ENCODE measurements at places on chromosomes 3 and 15. TPM values are rescaled to one million over a fixed set of nuclear protein-coding genes. Genes with fewer than 3 reads are reported as not detected.

TOMM70 gene
- 48.8 TPM for total RNA-seq

DNA sequence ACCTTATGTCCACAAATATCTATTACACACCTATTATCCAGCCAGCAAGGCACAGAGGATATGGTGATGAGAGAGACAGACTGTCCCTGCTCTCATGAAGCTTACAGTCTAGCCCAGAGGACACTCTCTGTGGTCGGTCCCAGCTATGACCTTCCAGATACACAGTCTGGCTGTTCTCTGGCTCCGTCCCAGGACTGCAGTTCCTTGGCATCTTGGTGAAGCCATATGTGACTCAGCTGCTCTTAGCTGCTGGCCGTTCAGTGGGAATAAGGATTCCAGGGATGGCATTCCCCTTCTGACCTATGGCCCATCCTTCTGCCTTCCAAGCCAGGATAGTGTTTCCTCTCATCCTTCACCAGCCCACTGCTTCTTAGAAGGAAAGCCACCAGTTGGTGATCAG is 30.8 kb downstream of the MEX3B start:
- H3K27me3 ChIP-seq, result peaks cover 21% of the 10 kb centered on the region
- H3K36me3 ChIP-seq, result no peaks in the 10 kb centered on the region
- H3K4me1 ChIP-seq, result no peaks in the 10 kb centered on the region
- no peak overlapping the region for H3K27ac ChIP-seq
- DNase-seq, result no peak
- H3K4me3 ChIP-seq, result no peak overlapping the region

RAB8B gene
- total RNA-seq, result 34.8 TPM

DNA sequence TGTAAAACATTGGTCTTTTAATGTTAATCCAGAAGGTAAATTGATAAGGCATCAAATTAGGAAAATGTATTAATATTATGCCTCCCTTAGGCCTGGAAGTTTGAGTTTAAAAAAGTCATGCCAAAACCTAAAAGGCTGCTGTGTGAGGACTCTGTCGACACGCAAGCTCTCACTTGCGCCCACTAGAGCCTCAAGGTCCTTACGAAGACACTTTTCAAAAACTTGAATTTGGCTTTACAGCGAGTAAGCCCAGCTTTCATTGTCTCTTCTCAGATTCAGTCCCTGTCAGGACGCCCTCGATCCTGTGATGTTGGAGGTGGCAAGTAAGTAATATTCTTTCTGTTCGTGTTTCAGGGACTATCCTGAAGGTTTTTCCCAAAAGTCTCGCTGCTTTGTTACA is 89.7 kb downstream of the CRTC3 start:
- no peak overlapping the region for H3K4me3 ChIP-seq
- no peaks in the 10 kb centered on the region for H3K27me3 ChIP-seq
- no peak for DNase-seq
- H3K27ac ChIP-seq, result no peak overlapping the region
- H3K4me1 ChIP-seq, result peaks cover 23% of the 10 kb centered on the region
- peaks cover 25% of the 10 kb centered on the region for H3K36me3 ChIP-seq

GRCh38 chr15:97874139-97874538 is 86.4 kb upstream of the ARRDC4 start:
- H3K27ac ChIP-seq, result no peak overlapping the region
- no peak overlapping the region for H3K4me3 ChIP-seq
- H3K36me3 ChIP-seq, result no peaks in the 10 kb centered on the region
- DNase-seq, result no peak
- H3K27me3 ChIP-seq, result peaks cover 4% of the 10 kb centered on the region

- peaks cover 44% of the 10 kb centered on the region for H3K4me1 ChIP-seq
- peaks cover 23% of the 10 kb centered on the region for H3K36me3 ChIP-seq
- DNase-seq, result no peak
- no peak overlapping the region for H3K27ac ChIP-seq
Observed at GRCh38 chr3:125043599-125044151, 12.1 kb downstream of the HEG1 start.

DNA sequence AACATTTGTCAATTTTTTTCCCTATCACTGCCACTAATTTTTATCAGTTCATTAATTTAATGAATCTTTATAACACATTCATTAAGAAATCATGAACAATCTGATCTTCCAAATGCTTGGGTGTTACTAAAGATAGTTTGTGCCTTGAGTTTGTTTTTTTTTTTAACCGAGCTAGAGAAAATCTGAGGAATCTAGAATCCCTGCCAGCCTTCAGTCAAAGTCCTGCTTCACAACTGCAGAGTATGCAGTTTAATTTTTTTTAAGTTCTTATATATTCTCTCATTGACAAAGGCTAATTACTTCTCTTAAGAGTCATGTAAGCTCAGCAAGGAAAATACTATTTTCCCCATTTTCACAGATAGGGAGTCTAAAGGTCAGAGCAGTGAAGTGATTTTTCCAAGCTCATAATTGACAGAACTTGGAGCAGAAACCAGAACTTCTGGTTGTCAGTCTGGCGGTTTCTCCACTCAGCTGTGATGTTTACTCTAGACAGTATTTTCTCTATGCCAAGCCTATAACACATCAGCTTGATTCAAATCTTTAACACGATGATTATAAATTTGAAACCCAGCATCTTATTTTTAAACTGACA is 55.7 kb downstream of the TNIK start:
- DNase-seq, result no peak
- H3K36me3 ChIP-seq, result peaks cover 14% of the 10 kb centered on the region
- H3K27ac ChIP-seq, result no peak overlapping the region
- no peaks in the 10 kb centered on the region for H3K27me3 ChIP-seq
- peaks cover 32% of the 10 kb centered on the region for H3K4me1 ChIP-seq

GRCh38 chr15:82572311-82572710 is 32.1 kb upstream of the RPS17 start:
- H3K4me3 ChIP-seq, result peak overlapping the region; percentile 88
- DNase-seq, result no peak
- H3K36me3 ChIP-seq, result no peaks in the 10 kb centered on the region
- H3K27me3 ChIP-seq, result no peaks in the 10 kb centered on the region

GRCh38 chr15:101105059-101105891 is 146.6 kb downstream of the CHSY1 start:
- peaks cover 5% of the 10 kb centered on the region for H3K36me3 ChIP-seq
- no peak for DNase-seq
- H3K27ac ChIP-seq, result no peak overlapping the region

DNA sequence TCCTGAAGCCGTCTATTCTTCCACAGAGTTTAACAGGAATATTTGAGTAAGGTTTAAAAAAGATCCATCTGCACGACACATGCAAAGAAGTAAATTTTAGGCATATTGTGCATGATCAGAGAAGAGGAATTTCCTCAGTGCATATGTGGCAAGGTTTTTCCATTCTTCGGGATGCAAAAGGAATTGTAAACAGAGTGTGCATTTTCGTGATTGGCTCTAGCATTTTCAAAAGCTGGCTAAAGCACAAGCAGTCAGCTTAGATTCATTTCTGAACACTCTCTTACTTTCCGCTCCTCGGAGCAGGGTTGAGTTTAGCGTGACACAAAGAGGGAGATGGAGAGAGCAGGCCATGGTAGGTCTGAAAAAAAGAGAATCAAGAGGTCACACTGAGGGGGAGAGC is 128.2 kb downstream of the ADAMTS9 start:
- no peak for DNase-seq
- no peaks in the 10 kb centered on the region for H3K36me3 ChIP-seq
- no peak overlapping the region for H3K27ac ChIP-seq

GRCh38 chr15:70912187-70912586 is 19.6 kb downstream of the LRRC49 start:
- H3K36me3 ChIP-seq, result peaks cover 26% of the 10 kb centered on the region
- no peak overlapping the region for H3K4me3 ChIP-seq
- H3K27ac ChIP-seq, result no peak overlapping the region
- no peaks in the 10 kb centered on the region for H3K27me3 ChIP-seq
- peaks cover 12% of the 10 kb centered on the region for H3K4me1 ChIP-seq
- DNase-seq, result no peak

LOXL1 gene
- 287 TPM for total RNA-seq

GRCh38 chr3:149180057-149180573 is 41.5 kb downstream of the CP start:
- no peak overlapping the region for H3K4me3 ChIP-seq
- peaks cover under 1% of the 10 kb centered on the region for H3K4me1 ChIP-seq
- DNase-seq, result peak; percentile 98
- H3K27me3 ChIP-seq, result no peaks in the 10 kb centered on the region
- H3K36me3 ChIP-seq, result peaks cover 13% of the 10 kb centered on the region
- no peak overlapping the region for H3K27ac ChIP-seq

Data from HFFc6 (cell line).